ENCODE measurements at places on chromosomes 2 and 18.

- DNase-seq = no peak
Observed at GRCh38 chr2:179424571-179424970, 159.9 kb upstream of the SESTD1 start.

- no peak for DNase-seq
Observed at GRCh38 chr2:54287532-54287931, 31.5 kb upstream of the TSPYL6 start.

DNA sequence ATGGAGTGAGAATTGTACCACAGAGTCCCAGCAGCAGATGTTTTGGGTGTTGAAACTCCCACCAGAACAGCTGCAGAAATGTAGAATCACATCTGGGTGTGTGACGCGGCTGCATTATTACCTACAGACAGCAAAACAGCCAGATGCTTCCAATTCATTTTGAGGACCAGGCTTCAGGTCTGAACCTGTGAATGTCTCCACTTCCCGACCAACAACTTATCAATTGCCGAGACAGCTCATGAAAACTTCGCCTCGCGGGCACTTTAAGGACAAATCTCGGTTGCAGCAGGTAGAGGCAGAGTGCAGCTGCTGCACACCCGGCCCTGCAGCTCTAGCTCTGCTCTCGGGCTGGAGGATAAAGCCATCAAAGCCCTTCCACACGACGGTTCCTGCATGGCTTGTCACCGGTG is 202.0 kb downstream of the HRH4 start:
- DNase-seq = no peak

GRCh38 chr18:44855681-44856080 is 175.0 kb downstream of the SETBP1 start:
- no peak for DNase-seq

GRCh38 chr18:62847081-62847480 is 131.7 kb downstream of the PHLPP1 start:
- DNase-seq = no peak

GRCh38 chr2:160294339-160294803 is 94.3 kb upstream of the ITGB6 start:
- no peak for DNase-seq

GRCh38 chr18:75204269-75204731 is 4.6 kb downstream of the PTGR3 start:
- no peak for DNase-seq

- DNase-seq = no peak
Observed at GRCh38 chr2:55879976-55880375, 43.6 kb downstream of the EFEMP1 start.

GRCh38 chr2:64846177-64846576 is 143.0 kb upstream of the SLC1A4 start:
- DNase-seq = no peak

DNA sequence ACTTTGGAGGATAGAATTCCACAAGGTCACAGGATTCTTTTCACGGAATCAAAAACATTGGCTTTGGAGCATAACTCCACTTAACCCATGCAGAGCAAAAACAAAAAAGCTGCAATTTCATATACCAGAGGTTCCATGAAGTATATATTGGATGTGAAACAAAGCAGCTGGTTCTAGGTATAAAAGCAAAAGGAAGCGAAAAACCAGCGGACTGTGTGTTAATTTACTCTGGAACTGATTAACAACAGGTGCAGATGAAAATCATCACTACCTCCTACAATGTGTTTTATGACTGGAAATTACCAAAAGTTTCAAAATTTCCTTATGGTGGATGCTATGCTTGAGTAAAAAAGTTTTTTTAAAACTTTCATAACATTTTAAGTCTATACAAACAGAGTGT is 54.4 kb upstream of the LINC00305 start:
- no peak for DNase-seq

GRCh38 chr2:63539416-63540162 is 48.7 kb downstream of the WDPCP start:
- no peak for DNase-seq

DNA sequence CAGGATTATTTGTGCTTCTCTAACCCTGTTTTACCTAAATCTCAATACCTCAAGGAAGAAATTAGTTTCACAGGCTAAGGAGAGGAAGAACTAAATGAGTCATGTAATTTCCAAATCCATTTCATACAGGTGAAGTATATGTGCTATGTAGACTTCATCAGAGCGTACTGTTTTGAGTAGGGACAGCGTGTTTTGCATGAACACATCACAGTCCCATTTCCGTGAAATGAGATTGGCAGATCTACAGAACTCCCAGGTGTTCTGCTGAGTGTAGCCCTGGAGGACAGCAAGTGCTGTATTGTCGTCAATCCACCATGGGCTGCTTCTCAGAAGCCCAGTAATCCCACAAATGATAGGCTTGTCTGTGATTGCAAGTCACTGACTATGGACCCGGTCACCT is 97.7 kb downstream of the XRCC5 start:
- DNase-seq = no peak

DNA sequence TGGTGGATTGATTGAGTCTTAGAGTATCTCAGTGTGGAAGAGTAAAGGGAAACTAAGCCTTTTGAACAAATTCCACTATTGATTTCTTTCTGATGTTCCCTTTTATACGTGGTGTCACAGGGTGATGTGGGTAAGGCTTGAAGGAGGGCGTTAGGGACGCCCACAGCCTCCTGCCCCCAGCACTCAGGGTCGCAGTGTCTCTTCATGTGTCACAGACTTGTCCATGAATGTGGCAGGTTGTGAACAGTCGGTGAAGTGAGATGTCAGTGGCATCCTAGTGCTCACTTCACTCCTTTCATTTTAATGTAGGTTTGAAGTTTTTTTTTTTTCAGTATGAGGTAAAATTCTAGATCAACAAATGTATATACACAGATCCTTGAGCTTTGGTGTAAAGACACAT is 123.2 kb upstream of the IL1R2 start:
- no peak for DNase-seq
